ENCODE measurements at places on chromosomes 11 and 22.

DNA sequence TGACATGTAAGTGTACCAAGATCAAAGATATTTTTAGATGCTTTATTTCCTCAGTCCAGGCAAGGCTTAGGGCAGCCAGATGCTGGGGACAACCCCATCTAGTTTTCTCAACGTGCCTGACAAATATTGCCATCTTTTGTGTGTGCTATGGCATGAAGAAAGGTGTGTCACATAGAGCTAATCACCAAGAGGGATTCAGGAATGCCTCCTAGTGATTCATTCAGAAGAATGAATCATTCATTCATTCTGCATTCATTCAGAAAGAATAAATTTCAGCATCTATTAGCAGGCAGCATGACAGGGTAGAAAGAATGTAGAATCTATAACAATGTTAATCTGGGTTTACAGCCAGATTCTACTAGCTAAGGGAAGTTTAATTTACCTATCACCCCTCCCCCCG is 75.4 kb upstream of the LRRC4C start:
- DNase-seq = peak; percentile 26

DNA sequence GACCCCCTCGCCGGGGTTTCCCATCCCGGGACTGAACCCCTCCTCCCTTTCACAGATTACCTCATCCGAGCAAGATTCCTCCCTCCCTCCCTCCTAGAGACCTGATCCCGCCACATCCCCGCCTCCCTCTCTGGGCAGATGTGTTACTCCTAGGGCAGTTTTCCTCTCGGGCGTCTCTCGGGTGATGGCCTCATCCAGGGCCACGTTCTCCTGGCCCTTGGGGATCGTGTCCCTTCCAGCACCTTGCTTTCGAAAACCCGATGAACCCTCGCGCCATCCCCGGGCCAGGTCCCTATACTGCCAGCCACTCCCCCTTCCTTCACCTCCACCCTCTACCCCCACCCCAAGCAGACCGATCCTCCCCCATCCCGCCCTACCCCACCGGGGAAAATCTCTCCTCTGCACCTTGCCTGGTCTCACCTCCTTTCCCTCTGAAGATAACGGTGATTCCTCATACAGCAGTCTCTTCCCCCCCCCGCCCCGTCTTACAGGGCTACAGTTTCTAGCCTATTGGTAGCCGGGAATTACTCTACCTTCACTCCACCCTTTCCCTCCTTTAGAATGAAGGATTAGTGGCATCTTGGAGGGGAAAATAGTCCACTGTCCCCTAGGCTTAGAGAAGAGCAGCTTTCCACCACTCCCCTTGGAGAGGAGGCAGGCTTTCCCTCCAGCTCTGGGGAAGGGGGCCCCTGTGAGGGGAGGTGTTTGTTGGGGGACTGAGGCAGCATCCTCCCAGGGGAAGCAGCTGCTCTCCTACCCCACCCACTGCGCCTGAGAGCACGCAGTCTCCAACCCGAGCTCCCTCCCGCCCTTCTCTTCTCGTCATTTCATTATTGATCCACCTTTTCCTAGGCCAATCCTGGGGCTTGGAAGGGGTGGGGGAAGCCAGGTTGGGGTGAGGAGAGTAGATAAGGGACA is 1.2 kb downstream of the KMT2A start:
- DNase-seq = peak; percentile 12

DNA sequence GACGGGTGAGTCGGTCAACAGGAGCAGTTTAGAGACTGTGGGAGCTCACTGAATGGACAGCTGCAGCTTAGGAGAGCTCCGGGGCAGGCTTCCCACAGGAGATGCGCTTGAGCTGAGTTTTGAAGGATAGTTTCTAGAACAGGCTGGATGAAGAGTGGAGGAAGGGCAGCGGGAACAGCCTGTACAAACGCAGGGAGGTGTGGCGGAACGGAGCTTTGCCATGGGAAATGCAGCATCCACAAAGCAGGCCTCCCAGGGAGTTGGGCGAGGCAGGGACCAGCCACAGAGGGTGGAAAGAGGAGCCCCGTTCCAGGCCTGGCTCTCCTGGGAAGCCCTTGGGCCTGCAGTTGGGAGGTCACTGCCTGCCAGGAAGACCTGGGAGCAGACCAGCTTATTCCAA is 26.8 kb upstream of the TEF start:
- DNase-seq = no peak

DNA sequence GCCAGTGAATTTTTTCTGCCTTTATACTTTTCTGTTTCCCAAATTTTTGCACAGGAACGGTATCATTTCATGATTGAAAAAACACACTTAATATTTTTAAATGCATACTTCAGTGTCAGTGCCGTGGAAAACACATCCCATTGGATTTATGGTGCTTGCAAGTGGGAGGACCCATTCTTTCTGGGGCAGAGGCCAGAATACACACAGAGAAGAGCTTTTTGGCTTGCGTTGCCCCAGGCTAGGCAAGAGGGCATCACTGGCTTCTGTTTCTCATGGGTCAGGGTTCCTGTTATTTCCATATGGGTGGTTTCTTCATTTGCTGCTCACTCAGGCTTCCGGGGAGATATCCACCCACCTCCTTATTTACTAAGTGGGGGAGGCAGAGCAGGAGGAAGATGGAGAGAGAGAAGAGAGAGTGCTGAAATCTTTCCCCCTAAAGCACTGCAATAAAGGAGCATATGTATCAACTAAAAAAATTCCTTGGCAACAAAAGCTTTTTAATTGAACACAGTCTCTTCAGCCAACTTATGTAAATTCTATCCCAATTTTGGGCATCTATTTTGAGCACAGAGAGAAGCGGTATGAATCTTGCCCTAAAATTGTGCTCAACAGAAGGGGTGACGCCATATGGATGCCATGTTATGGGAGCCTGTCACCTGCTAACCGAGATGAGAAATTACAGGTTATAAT is 66.0 kb upstream of the KIRREL3 start:
- DNase-seq = no peak

GRCh38 chr22:32808038-32808445 is 6.5 kb downstream of the TIMP3 start:
- DNase-seq = no peak

GRCh38 chr22:45671783-45672563 is at the start of gene ATXN10:
TSS of gene ATXN10 (plus strand) at chr22:45671834. CDS start at chr22:45672064, 230 bp downstream.
- peak; percentile 62 for DNase-seq

DNA sequence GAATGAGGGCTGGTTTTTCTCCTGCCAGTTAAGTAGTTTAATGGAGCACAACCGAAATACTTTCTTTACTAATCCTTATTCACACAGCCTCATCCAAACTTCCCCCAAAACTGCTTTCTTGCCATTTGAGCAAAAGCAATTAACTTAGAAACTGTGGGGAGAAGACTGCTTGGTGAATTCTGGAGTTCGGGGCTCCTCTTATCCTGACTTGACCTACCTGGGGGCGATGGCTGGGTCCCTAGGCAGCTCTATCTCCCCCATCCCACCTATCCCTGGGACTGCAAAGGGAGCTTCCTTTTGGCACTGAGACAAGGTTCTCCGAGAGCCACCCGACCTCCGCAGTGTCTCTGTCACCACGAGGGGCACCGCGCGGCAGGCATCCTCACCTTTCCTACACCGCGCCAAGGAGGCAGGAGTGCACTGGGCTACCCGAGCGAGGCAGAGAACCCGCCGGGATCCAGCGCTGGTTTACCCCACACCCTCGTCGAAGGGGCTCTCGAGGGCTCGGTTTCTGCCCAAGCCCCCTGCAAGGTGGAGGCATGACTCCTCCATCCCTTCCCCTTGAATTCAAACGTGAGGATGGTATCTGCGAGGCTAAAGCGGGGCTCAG is 759 bp downstream of the DESI1 start:
- peak; percentile 59 for DNase-seq

DNA sequence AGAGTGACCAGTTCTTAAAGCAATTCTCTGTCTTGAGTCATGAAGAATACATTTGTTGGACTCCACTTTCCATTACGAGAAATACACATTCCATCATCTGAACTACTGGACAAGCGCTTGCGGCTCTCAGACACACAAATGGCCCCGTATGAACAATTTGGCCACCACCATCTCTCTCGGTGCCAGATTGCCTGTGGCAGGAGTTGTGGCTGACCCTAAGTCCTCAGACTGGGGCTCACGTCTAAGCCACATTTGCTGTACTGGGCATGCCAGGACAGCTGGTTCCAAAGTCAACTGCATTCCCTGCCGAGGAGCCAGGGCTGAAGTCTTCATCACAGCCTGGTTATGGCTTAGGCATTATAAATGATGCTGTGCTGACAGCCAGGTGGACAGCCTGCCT is 227.5 kb downstream of the MIAT start:
- DNase-seq = no peak

DNA sequence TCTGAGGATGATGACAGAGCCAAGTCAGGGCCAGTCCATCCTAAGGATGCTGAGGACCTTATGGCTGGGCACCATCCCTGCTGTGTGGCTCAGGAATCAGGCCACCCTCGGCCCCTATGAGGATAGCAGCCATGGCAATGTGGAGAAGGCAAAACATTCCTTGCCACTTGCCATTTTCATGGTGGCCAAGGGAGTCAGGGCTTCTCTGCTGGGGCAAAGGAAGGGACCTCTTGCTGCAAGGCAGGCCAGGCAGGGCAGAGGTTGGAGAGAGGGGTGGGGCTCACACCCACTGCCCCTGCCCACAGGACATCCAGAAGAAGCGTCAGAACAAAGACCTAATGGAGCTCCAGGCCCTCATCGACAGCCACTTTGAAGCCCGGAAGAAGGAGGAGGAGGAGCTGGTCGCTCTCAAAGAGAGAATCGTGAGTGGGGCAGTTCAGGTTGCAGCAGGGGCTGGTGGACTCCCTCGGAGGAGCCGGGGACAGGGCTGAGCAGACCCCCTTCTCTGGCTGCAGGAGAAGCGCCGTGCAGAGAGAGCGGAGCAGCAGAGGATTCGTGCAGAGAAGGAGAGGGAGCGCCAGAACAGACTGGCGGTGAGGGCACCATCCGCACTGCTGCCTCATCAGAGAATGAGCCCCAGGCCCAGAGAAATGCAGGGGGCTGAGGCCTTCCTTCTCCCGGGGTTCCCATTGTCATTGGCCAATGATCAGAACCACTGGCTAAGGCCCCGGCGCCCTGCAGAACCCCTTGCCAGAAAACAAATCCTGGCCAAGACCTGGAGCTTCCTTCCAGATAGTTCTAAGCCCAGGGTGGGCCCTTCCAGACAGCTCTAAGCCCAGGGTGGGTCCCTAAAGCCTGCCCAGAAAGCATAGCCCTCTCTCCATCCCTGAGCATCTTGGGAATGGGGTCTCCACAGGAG is 13.5 kb upstream of the MRPL23 start:
- DNase-seq = no peak

DNA sequence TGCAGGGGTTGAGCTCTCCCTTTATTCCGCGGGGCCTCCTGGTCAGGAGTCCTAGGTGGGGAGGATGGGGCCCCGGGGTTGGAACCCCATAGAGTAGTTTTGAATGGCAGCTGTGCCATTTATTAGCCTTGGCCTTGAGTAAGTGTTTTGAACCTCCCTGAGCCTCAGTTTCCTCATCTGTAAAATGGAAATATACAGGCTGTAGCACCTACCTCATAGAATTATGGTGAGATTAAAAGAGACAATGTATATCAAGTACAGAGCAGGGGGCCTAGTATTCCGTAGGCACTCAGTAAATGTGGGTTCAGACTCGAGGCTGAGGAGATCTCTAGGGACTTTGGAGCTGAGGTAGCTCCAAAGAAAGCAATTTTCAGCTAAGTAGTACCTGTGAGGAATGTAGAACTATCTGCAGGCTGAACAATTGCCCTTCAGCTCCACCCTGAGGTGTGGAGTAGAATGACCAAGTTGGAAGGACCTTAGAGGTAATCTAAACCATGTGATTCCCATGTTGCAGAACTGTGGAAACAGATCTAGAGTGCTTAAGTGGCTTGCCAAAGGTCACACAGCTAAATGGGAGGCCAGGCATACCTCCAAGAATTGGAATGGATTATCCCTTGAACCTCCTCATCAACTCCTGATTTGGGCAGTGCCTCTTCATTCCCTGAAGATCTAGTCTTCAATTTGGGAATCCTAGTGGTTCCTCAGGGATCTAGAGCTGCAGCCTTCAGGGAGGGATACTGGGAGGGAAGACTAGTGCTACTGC is 682 bp downstream of the PGAP2 start:
- DNase-seq = peak; percentile 86

DNA sequence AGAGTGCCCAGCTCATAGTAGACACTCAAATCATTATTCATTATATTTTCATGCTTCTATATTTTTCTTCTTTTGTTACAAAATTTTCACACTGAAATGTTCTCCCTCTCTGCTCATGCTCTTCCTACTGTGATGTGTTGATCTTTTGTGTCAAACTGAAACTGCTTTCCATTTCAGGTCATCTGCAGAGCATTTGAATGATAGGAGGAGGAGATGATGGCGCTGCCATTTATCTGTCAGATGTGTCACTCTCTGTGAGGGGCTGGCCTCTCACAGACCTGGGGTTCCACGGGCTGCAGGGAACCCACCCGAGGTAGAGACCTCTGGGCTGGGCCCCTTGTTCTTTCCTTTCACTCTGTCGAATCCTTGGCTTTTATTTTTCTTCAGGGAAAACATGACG is 41.1 kb downstream of the OR10A6 start:
- DNase-seq = no peak

DNA sequence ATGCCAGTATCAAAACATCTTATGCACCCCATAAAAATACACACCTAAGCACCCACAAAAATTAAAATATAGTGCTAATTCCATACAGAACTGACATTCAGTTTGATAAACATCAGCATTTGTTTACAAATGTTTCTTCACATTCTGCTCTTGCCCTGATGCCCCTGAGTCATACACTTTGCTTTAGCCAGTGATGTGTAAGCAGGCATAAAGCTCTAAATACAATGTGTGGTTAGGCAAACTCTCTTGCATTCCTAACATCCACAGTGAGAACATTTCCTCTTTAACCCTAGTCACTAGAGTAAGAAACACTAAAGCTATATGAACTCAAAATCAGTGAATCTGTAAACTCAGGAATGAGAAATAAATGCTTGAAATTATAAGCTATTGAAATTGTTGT is 1060.7 kb downstream of the FAM181B start:
- DNase-seq = no peak

GRCh38 chr11:64457416-64458010 is 98.6 kb downstream of the RPS6KA4 start:
- no peak for DNase-seq

GRCh38 chr11:83791557-83791956 is 505.4 kb upstream of the CCDC90B start:
- no peak for DNase-seq

DNA sequence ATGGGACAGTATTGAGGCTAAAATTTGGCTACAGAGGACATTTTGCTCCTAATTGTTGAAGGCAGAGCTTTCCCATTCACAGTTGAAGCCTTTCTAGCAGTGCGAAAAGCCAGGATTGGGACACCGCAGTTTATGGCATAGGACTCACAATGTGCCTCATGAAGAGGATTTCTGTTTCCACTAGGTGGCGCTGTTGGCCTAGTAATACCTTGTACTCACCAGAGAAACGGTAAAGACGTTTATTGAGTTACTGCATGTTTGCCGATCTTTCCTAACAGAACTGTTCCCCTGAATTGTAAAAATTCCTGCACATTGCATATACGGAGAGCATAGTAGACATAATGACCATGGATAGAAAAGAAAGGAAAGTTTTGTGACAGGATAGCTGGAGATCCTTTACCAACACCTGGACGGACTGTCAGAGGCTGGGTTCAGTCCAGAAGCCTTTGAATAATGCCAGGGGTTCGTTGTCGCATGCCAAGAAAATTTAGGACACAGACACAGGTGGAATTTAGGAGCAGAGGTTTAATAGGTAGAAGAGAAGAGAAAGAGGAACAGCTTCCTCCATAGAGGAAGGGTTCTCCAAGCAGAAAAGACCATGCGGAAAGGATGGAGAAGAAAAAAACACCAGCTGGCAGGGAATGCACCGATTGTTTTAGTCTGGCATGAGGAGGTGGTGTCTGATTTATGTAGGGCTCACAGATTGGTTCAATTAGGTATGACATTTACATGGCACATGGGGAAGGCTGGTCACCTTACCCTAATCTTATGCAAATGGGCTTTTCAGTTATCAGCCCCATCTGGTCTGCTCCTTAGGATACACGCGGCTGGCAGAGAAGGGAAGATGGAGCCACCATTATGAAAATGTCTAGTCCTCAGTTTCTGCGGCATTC is 10.8 kb upstream of the OR51D1 start:
- peak; percentile 82 for DNase-seq
